SK-N-SH (cell line): ENCODE measurements at places on chromosomes 7 and 10. TPM values are rescaled to one million over a fixed set of nuclear protein-coding genes. Genes with fewer than 3 reads are reported as not detected.
A peak's percentile ranks its signal among the peaks of the same experiment; 100 is the strongest.

DNA sequence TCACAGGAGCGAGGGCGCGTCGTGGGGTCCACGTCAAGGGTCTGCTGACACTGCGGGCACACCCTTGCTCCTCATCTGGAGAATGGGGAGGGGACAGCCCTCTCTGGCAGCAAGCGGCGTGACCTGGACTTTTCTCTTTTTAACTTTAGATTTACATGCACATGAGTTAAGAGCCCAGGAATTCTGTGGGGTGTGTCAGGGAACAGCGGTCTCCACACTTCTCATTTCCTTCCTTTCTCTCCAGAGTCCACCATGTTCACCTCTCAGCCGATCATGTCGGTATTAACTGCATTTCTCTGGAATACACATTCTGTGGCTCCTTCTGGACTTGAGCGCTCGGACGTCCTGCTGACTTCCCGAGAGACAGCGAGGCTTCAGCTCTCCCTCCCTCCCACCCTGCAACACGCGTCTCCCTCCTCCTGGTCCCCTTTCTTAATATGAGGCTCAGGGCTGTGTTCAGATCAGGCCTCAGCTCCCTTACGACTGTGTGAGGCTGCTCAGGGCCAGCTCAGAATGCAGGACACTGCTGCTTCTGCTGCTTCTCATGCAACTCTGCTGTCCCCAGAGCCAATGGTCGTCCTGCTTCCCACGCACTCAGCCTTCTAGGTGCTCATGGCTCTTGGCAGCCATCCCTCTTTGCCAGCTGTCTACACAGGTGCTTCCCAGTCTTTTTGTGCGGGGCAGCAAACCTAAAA lies 261.3 kb downstream of the ELFN1 start:
- DNase-seq = no peak

- no peak for DNase-seq
Observed at GRCh38 chr7:95391761-95392160, 4.4 kb downstream of the PON3 start.

DNA sequence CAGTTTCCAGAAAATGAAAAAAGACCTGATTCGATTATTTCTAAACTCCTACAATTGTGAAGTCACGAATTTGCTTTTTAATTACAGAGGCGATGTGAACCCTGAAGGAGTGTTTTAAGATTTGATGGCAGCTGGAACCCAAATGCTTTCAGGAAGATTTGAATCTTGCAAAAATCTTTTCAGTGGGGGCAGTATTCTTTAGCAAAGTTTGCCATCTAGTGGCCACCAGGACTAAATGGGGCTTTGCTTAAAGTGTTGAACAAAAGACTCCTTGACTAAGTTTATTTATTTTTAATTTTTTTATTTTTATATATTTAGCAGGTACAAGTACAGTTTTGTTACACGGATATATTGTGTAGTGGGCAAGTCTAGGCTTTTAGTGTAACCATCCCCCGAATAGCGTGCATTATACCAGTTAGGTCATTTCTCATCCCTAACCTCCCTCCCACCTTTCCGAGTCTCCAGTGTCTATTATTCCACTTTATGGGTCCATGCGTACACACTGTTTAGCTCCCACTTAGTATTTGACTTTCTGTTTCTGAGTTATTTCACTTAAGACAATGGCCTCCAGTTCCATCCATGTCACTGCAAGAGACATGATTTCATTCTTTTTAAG lies 98.8 kb downstream of the CACNB2 start:
- peak; percentile 46 for DNase-seq

DNA sequence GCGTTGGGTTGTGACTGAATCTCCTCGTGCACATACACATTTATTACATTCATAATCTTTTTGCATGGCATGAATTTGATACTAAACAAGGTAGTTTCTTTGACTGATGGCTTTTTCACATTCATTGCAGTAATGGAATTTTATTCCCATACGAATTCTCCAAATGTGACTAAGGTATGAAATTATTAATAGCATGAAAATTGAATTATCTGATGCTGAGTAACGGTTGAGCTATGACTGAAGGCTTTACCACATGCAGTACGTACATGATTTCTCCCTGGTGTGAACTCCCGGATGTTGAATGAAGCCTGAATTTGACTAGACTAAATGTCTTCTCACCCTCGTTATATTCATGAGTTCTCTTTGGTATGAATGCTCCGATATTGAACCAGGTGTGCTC lies 104.4 kb upstream of the C1GALT1 start:
- no peak for DNase-seq

DNA sequence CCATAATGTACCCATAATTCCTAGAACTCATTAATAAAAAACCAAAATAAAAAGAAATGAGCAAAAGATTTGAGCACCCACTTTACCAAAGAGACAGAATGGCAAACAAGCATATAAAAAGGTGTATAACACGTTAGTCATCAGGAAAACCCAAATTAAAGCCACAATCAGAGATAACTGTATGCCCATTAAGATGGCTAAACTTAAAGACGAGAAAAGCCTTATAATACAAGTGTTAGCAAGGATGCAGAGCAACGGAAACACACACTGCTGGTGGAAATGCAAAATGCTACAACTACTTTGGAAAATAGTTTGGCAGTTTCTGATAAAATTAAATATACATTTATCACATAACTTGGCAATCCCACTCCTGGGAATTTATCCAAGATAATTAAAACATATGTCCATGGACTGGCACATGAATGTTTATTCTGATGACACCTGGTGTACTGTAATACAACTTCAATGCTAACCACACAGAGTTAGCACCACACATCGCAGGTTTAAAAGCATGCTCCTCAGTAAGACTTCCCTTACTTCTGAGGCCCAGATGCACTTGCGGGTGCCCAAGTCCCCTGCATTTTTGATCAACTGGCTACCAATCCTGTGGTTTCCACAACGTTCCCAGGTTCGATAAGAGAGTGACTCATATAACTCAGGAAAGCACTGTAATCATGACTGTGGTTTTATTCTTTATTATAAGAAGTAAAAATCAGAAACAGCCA lies 158.6 kb downstream of the SNX13 start:
- no peak for DNase-seq

Gene UCMA
- not detected in 2 replicates for polyA plus RNA-seq

DNA sequence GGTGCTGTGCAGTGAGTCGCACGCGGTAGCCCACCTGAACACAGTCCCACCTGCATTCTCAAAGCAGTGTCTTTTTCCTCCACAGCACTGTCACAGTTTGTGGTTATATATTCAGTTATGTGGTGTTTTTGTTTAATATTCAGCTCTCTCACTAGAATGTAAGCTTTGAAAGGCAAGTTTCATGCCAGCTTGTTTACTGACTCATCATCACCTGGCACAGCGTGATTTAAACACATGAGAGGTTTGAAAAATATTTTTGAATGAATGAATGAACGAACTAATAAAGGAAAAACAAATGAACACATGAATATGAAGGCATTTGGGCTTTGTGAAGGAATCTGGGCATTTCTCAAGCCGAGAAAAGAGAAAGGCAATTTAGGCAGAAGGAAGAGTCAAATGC lies 51.9 kb upstream of the TM9SF3 start:
- no peak for DNase-seq

- no peak for DNase-seq
Observed at GRCh38 chr7:14507617-14508016, 394.9 kb downstream of the DGKB start.

Gene WNT2
- polyA plus RNA-seq = 0.05 TPM in 1 of 2 replicates, not detected in the other

DNA sequence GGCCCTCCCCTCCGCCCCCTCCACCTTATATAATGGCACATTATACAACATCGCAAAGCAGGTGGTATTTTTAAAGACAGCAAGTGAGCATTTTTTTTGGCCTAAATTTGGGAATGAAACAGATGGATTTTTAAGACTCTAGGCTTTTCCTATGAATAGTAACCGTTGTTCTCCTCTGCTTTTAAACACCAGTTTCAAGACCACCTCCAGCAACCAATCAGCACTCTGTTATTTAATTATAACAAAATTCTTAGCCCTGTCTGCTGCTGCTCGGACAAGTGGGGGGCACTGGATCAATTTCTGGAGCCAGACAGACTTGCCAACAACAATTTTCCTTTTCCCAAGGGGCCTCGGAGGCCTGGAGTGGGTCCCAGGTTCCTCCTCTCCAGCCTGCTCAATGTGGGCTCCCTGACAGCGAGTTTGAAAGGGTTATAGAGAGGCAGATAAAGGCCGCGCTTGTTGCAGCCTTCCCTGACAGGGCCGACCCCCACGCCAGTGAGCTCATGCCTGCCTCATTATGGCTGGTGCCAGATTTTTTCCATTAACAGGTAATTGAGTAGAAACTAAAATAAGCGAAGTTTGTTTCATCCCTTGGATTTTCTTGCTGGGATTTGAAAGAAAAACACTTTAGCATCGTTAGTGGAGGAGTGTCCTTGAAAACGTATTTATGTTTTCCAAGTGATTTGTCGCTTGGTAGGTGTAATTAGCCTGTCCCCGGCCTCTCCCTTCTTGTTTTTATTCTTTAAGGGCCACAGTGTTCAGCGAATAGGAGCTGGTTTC lies 227.3 kb downstream of the TCF7L2 start:
- DNase-seq = no peak

DNA sequence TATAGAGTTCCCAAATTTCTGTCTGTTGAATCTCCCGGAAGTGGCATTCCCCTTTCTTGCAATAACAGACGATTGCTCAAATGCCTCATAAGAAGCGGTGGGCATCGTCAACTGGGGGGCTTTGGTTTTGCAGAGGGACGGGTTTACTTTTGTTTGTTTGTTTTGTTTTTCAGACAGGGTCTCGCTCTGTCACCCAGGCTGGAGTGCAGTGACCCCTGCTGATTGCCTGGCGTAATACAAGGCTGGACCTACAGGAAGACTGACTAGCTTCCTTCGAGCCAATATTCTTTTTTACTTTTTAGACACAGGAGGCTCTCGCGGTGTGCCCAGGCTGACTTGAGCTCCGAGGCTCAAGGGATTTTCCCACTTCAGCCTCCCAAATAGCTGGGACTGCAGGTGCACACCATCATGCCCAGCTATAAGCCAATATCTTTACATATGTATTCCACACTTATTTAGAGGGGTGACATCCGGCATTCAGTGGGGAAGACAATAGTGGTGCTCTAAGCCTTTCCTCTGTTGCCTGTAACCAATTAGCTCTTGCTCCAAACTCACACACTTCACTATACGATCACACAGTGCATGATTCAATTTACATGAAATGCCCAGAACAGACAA lies 58.1 kb downstream of the FHIP2A start:
- peak; percentile 36 for DNase-seq

Gene CTBP2
- 51.5 and 69.7 TPM in 2 replicates for polyA plus RNA-seq

GRCh38 chr7:141409801-141410329 lies 141.3 kb upstream of the AGK start:
- DNase-seq = peak; percentile 68

GRCh38 chr7:158585721-158586498 lies 1.7 kb downstream of the PTPRN2 start:
- DNase-seq = no peak

- DNase-seq = peak; percentile 10
Observed at GRCh38 chr10:110005719-110006118, 2.1 kb upstream of the ADD3 start.

Gene NRF1
- 10.9 and 16.9 TPM in 2 replicates for polyA plus RNA-seq

Gene CYP2E1
- 0.61 and 1.3 TPM in 2 replicates for polyA plus RNA-seq

- no peak for DNase-seq
Observed at GRCh38 chr7:150969475-150969874, 8.6 kb downstream of the KCNH2 start.

Gene CDK1
- polyA plus RNA-seq = 20.8 and 22.3 TPM in 2 replicates

Gene CLDN3
- 0.05 and 0.08 TPM in 2 replicates for polyA plus RNA-seq

DNA sequence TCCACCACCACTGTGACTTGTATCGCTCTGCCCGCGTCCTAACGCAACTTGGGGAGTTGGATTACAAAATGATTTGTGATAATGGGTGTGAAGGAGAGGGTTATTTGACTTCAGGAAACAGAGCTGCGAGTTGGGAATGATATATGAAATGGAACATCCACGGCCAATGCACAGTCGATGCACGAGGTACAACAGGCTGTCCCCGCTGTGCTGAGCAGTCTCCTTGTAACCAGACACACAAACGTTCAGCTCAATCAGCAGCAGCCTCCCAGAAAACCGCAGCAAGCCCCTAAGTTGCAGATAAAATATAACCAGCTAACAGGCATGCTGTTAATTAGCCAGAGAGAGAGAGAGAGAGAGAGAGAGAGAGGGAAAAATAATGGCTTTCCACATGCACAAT lies 332.7 kb upstream of the MGMT start:
- DNase-seq = no peak

Gene PRDX3
- 193 and 278 TPM in 2 replicates for polyA plus RNA-seq

Gene SCIN
- 0.02 TPM in 2 replicates for polyA plus RNA-seq

Gene GRID2IP
- polyA plus RNA-seq = 0.03 and 0.06 TPM in 2 replicates

Gene PDGFA
- 13.5 and 18.9 TPM in 2 replicates for polyA plus RNA-seq

DNA sequence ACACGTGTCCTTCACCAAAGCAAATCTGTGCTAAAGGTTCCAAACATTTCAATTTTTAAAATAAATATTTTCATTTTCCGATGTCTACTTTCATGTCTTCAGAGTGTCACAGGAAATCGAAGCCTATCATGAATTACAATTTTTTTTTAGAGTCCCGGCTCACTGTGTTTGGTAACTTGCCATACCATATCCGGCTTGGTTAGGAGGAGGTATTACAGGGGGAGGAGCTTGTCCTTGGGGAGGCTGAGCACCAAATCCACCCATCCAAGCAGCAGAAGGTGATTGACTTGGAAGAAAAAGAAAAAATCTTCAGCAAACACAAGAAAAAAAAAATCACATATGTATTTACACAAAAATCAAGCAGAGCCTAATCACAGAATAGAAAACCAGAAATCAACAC lies 21.3 kb downstream of the TIAL1 start:
- DNase-seq = no peak

GRCh38 chr10:62087329-62087728 lies 181.3 kb downstream of the RTKN2 start:
- DNase-seq = no peak

Gene ANKRD22
- 0.15 TPM in 2 replicates for polyA plus RNA-seq
